ENCODE measurements at places on chromosomes 13 and 19.

GRCh38 chr13:20128459-20128931 lies 32.4 kb downstream of the GJA3 start:
- DNase-seq: no peak

DNA sequence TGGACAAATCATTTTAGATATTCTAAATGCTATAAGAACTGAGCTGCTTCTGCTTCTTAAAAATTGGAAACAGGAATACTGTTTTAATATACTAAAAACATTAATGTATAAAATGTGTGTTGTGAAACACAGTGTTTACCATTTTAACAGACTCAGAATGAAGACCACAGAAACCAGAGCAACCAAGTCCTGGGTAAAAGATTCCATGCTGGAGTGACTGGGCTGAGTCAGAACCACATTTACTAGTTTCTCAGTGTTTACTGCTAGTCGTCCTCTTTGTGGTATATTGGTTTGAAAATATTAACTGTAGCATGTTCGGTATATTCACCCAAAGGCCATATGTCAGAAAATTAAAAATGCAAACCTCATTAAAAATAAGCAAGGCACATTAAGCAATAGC lies 31.9 kb downstream of the ANKRD10 start:
- DNase-seq: no peak

DNA sequence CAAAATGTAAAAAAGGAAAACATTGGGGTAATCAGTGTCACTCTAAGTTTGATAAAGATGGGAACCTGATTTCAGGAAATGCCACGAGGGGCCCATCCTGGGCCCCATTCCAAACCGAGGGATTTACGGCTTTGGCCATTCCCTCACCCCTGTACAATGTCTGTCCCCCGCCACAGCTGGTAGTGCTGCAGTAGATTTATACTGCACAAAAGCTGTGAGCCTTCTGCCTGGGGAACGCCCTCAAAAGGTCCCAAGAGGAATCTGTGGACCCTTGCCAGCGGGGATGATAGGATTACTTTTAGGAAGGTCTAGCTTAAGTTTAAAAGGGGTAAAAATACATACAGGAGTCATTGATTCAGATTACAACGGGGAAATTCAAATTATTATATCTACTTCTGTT lies 173.4 kb upstream of the SGCG start:
- DNase-seq: no peak

DNA sequence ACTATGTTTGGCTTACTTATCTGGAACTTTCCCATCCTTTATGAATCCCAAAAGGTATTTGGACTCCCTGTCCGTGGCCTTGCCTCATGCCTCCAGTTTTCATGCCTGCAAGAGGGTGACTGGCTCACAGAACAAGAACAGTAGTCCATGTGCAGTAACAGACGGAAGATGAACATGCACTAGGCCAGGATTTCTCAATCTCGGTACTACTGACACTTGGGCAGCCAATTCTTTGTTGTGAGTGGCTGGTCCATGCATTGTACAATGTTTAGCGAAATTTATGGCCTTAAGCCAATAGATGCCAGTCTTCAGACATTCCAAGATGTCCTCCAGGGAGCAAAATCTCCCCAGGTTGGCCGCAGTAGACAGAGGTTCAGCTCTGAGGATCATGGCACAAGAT lies 61.9 kb downstream of the DOCK9 start:
- no peak for DNase-seq

GRCh38 chr13:75339635-75340374 lies 142.2 kb downstream of the TBC1D4 start:
- no peak for DNase-seq

DNA sequence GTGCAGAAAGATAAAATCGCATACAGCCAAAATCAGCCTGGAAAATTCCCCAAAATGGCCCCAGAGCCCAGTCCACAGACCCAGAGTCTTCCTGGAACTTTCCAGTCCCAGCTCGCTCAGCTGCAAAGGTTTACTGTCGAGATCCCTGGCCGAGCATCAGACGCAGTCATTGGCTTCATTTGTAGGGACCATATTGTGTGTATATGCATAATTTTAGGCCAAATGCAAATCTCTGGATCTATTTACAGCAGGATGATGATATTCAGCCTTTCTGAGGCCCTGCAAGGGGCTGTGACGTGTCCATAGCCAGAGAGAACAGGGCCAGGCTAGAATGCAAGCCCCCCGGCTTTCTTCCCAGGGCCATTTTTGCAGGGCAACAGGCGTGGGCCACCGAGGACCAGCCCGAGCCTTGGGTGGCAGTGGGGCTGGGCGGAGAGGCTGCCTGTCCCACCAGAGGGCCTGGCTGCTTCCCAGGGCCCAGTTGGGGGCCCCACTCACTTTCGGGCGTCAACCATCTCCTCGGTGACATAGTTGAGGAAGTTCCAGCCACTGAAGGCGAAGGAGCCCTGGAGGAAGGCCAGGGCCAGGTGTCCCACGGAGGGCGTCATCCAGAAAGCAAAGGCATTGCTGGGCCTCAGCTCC lies 13.7 kb downstream of the SLC7A10 start:
- DNase-seq: no peak

DNA sequence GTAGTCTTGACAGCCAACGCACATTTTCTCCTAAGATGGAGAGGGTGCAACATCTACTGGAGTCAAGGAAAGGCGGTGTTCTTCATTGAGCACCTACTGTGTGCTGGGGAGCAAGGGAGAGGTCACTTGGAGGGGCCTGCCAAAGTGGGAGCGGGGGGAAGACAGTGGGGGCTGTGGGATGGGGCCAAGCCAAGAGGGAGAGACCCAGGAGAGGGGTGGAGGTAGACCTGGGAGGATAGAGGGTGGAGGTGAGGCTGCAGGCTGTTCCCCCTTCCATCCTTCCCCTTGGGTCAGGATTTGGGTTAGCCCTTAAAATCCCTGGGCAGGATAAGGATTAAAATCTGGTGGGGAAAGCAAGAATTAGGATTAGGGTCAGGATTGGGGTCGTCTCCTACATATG lies 1.7 kb upstream of the PLPP2 start:
- DNase-seq: no peak
